NCI-H1048 (cell line): ENCODE measurements at places on chromosomes 3 and 15.

GRCh38 chr15:39589193-39589814 is 8.4 kb downstream of the THBS1 start:
- no peak for DNase-seq

DNA sequence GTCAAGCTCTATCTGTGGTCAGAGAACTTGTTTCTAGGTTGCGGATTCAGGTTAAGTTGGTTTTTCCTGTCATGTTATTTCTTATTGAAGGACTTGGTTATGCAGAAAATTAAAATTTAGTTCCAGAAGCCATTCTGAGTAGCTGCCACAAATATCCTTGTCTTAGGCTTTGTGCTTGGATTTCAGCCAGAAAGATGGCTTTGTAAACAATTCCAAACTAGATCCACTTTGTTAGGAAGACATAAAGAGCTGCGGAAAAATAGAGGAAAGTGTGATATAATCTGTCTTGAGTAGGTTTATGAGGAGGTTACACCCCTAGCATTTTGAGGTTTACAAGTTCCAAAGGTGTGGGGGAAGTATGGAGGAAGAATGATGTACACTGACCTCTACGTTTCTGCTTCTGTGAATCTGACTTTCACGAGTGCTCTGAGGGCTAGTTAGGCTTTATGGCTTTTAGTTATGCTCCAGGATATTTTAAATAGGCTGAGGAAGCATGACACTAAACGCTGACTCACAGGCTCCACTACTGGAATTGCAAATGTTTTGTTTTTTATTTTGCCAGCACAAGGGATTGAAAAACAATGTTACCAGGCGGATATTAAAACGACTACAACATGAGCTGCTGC is 46.3 kb upstream of the UTS2B start:
- no peak for DNase-seq

- no peak for DNase-seq
Measured at GRCh38 chr3:23889386-23889785, 27.4 kb downstream of the NKIRAS1 start.

DNA sequence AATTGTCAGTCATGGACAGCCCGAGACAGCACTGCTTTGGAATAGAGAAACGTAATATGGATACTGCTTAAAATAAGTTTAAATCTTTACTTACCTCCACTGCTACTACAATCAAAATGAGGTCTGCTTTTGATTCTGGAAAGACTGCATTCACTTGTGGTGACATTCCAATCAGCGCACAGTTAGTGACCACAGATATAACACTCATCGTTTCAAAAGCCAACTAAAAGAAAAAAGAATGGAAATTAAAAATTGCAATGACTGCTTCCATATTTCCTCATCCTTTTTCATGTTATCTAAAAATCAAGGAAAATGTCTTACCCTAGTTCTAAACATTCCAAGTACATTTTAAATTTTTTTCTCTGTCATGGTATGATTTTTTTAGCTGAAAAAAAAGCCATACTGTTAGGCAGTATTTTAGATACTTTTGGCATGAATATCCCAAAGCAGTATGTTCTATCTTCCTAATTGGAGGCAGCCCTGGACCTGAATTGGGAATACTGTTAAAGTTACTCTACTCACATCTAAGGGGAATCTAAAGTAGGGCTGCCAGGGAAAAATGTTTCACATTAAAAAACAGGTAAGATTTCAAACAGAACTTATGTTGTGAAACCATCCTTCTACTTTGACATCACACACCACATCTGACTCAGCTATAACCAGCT is 72.1 kb downstream of the ANO10 start:
- no peak for DNase-seq

GRCh38 chr3:101809178-101810021 is 30.4 kb downstream of the NXPE3 start:
- no peak for DNase-seq

GRCh38 chr3:169966951-169967915 is 626 bp downstream of the SEC62 start:
- DNase-seq = no peak

DNA sequence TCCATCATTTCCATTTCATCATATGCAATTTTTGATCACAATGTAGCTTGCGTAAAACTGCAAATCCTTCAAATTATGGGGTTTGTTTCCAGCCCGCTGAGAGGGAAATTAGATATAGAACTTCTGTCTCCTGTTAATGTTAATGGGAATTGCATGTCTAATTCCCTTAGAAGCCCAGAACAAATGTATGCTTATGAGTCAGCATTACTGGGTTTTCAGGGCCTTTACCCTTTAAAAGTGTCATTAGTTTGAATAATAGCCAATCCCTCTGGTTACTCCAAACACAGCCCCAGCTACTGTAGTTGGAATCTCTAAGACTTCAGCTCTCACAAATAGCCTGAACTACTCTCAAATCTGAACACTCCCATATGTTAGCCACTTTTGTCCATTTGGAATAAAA is 439.4 kb downstream of the C3orf38 start:
- no peak for DNase-seq

GRCh38 chr15:62901087-62901486 is 141.5 kb upstream of the TPM1 start:
- no peak for DNase-seq

GRCh38 chr3:49104427-49105291 is at the start of gene QARS1:
TSS of gene QARS1 (minus strand) at chr3:49104757. CDS start at chr3:49104733, 24 bp downstream.
- DNase-seq = peak; percentile 90

- no peak for DNase-seq
Measured at GRCh38 chr15:101025501-101025885, 106.3 kb downstream of the LRRK1 start.

DNA sequence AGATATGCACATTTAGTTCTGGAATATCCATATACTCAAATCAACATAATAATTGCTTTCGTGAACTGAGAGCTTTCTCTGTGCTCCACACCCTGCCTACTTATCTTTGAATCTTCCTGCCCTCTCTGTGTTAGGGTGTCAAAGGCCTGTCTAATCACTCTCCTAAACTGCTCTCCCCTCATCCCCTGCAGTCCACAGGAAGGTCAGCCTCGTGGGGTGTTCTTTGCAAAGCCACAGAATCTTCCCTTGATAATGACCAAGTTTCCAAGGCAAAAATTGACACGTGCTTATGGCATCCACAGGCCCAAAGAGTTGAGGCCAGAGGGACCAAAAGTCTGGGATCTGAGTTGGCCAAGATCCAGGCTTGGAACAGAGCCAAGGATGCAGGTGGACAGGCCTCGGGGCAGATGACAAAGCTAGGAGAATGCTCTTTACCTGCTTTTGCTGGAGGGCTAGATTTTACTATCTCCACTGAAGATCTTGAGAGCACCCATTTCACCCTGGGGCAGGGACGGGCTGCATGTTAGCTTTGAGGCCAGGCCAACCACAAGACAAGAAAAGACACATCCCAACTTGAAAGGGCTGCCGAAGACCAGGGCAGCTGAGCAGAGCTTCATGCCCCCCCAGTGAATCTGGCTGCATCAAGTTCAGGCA is 20.4 kb downstream of the BHLHE40 start:
- no peak for DNase-seq

- no peak for DNase-seq
Measured at GRCh38 chr3:194574639-194575483, 58.4 kb downstream of the TMEM44 start.

GRCh38 chr3:164687211-164687610 is 391.1 kb downstream of the SI start:
- DNase-seq = no peak

- DNase-seq = no peak
Measured at GRCh38 chr3:102053375-102053989, 204.2 kb downstream of the NFKBIZ start.

- DNase-seq = no peak
Measured at GRCh38 chr3:153277029-153277428, 115.0 kb downstream of the RAP2B start.

DNA sequence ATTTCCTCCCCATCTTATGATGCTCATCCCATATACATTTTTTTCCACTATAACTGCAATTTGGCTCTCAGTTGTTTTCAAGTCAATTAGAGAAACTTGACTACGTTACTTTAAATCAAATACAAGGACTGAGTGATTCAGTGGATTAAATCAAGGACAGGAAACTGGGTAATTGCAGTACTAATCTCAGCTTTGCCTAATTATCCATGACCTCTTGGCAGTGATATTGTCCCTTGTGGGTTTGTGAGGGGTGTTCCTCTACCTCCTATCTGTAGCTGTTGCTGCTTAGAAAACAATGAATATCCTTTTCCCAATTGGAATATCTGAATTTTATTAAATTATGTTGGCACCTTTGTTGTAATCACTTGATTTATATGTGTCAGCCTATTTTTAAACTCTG is 79.4 kb downstream of the ZPLD1 start:
- DNase-seq = peak; percentile 8

DNA sequence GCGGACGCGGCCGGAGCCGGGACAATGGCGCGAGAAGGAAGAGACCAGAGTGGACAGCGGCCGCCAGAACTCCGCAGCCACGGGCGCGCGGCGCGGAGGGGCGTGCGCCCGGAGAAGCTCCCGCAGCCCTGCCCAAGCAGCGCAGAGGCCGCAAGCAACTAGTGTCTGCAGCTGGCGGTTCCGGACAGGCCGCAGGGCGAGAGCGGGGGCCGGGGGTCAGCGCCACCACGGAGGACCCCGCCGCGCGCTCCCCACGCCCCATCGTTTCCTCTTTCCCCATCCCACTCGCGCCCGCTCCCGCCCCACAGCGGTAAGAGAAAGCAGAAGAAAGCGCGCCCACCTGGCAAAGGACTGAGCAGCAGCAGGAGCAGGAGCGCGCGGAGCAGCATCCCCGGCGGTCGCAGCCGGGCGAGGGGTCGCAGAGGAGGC is 440 bp downstream of the PRTG start:
- no peak for DNase-seq

GRCh38 chr3:71195492-71195891 is 388.0 kb downstream of the FOXP1 start:
- no peak for DNase-seq

GRCh38 chr3:18111796-18112232 is 313.3 kb downstream of the SATB1 start:
- DNase-seq = no peak

DNA sequence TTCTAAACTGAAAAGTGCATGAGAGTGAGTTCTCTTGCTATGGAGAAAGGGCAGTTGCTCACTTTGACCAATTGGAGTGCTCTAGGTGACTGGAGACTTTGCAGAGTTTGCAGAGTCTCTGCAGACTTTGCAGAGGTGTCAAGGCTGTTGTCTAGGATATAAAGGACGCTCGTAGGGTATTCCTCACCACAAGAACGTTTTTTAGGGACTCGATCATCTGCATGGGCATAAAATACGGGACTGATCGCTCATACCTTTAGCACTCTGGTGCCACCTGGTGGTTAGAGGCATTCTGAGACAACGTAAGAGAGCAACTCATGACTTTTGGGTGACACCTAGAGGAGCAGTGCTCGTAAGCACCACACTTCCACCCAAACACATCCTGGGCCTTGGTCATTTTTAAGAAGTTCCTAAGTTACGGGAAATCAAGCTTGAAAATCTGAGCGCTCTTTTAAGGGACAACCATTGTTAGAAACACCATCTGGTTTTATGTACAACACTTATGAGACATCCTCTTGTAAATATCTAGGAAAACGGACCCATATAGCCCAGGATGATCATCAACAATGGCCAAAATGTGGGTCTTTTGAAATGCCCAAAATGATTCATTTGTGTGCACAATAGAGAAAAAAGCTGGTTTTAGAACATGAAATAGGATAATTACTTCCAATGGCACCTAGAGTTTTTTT is 51.6 kb upstream of the XCR1 start:
- peak; percentile 81 for DNase-seq

DNA sequence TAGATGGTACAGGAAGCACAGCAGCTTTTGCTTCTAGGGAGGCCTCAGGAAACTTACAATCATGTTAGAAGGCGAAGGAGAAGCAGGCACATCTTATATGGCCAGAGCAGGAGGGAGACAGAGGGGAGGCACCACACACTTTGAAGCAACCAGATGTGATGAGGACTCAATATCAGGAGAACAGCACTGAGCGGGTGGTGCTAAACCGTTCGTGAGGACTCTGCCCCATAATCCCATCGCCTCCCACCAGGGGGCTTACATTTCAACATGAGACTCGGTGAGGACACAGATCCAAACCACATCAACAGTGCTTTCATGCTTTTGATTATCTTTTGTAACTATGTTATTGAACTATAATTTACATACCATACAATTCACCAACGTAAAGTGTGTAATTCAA is 7.6 kb upstream of the TMEM44 start:
- DNase-seq = no peak

- DNase-seq = no peak
Measured at GRCh38 chr3:23183731-23184130, 19.4 kb upstream of the UBE2E2 start.

DNA sequence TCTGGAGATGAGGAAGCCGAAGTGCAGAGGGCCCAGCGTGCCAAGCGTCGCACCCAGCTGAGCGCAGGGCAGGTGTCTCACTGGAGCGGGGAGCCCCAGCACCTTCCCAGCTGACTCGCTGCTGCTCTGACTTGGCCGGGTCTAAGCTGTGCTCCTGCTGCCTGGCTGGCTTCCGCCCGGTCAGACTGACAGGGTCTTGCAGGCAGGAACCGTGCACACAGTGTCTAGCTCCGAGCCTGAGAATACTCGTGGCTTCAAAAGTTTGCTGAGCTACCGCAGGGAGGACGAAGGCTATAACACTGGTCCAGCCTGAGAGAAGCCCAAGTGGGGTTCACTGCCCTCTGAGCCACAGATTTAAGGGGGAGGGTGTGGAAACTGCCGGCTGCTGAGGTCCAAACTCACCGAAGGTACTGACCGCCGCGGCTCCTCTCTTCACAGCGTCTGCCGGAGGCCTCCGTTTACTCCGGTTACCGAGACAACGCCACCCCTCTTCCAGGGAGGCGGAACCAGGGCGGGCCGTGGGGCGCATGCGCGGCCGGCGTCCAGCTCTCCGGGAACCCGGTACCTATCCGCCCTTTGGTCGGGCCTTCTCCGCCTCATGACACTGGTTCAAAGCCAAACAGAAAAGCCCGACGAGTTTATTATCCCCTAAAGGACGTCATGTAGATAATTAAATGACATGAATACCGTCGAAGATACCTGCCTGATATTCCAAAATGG is at the start of gene CFAP44:
TSS of gene CFAP44 (minus strand) at position 443 of the 720 bp plus-strand sequence. CDS start 7,829 bp downstream, outside the sequence.
- no peak for DNase-seq

- DNase-seq = no peak
Measured at GRCh38 chr15:70126362-70126761, 28.6 kb upstream of the TLE3 start.

DNA sequence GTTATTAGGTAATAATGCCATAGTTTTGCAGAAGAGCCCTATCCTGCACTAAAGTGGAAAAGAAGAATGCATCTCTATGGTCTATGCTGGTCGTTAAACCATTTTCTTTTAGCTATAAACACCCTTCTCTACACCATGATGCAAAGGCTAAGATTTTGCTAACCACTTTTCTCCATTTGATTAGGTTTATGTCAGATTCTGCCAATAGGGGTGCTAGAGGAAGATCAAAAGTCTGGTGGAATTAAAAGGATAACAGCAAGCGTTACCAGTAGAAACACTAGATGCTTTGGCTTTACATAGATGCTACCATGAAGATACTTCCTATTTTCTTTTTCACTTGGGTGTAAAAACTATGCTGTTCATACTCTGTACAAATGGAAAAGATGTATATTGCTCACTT is 669.8 kb upstream of the ARPP21 start:
- no peak for DNase-seq

DNA sequence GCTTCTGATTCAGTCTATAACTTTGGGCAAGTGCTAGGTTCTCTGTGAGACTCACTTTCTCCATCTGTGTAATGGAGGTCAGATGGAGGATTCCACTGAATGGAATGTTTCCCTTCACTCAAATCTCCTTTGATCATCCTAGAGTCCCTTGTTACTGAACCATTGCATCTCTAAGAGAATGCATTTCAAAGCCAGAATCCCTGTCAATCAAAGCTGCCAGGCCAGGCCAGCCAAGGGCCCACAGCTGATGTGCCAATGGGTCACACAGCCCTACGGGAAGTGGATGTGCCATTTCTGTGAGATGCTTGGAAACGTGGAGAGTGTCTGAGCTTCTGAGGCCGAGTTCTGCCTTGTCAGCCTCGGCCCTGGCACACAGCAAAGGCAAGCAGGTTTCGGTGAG is 32.4 kb downstream of the SCN5A start:
- no peak for DNase-seq
